Right atrium auricular region (tissue), 2 donors: ENCODE measurements at places on chromosomes 2 and 18.

DNA sequence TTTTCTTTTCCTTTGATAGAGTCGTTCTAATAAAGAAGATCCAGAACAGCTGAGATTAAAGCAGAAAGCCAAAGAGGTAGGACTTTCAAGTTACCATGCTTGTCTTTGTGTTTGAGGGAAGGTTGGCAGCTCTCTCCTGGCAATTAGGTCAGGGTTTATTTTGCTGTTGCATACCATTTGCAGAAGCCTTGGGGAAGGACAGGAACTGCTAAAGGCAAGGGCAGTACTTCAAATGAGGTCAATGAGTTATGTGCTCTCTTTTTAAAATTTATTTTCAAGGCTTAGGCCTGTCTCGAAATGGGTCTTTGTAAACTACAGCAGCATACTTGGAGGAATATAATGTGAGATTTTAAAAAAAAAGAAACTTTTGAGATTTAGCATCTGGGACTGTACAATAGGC, 108.9 kb downstream of the TAF4B start:
- peaks cover 19% of the 10 kb centered on the region for H3K4me1 ChIP-seq
- H3K4me3 ChIP-seq, result no peak overlapping the region
- no peak overlapping the region for H3K27ac ChIP-seq
- no peaks in the 10 kb centered on the region for H3K27me3 ChIP-seq

DNA sequence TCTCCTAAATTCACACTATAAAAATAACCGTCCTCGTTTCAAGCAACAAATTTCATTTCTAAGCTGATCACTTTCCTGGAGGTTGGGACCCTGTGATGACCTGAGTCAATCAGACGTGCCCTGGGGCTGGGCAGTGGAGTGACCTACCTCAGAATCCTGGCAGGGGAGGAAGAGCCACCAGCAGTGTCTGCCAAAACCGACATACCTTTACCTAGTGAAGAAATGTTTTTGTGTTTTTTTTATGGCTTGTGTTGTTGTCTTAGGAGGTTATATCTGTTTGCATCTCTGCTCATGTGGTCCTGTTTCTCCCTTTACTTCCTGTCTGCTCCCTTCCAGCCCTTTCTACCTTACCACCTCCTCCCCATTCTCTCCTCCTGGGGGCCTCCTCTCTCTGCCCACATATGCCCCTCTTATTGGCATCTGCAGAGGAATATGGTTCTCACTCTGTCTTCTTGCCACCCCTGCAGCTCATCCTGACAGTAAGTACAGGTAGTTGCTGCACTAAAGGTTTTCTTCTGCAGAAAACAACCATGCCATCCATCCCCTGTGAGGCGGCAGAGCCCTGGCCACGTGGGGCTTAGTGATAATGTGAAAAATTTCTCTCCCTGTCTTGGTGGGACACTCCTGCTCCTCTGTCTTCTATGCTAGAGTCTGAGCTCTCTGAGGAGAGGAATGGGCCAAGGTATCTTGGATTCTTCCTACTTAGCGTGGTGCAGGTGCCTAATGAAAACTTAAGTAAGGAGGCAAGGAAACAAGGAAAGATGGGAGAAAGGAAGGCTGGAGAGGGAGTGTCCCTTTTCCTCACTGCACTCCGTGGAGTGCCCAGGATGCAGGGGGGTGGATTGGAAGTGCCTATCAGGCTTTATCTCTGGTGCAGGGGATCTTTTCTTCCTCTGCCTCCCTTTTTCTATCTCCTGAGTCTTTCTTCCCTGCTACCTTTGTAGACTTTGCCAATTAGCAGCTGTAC, 15.4 kb downstream of the ACOXL start:
- DNase-seq, result no peak
- H3K27me3 ChIP-seq, result no peaks in the 10 kb centered on the region
- H3K36me3 ChIP-seq, result no peaks in the 10 kb centered on the region
- H3K4me1 ChIP-seq, result no peaks in the 10 kb centered on the region
- H3K27ac ChIP-seq, result no peak overlapping the region

GRCh38 chr2:86633155-86633651, 9.5 kb upstream of the RNF103 start:
- H3K4me3 ChIP-seq, result no peak overlapping the region
- peaks cover 18% of the 10 kb centered on the region for H3K4me1 ChIP-seq
- no peak for DNase-seq
- H3K36me3 ChIP-seq, result no peaks in the 10 kb centered on the region
- no peaks in the 10 kb centered on the region for H3K27me3 ChIP-seq

DNA sequence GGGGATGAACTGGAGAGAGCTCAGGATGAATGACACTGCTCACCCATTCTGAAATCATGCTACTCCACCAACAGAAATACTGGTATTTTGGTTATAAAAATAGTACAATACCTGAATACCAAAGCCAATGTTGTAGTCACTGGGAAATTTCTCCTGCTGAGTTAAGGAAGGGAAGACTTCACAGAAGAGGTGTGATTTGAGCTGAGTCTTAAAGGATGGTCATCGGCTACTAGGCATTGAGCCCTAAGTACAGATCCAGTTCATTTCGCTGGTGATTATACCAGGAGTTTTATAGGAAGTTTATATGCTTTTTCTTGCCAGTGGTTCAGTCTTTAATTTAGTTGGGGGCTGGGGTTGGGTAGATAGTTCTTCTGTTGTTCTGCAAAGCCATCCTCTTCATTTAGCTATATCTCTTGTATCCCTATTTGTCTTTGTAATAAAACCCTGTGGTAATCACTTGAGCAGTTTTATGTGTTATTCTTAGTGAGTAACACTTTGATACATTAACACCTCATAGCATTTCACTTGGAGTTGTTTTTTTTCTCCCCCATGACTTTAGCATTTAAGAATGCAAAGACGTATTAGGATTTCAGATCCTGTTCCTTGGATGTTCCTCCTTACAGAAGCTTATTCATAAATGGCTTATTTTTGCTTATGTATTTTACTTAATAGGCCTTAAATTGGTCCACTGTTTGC, 239.9 kb upstream of the FOSL2 start:
- no peak overlapping the region for H3K4me3 ChIP-seq
- DNase-seq, result no peak
- H3K27me3 ChIP-seq, result no peaks in the 10 kb centered on the region
- H3K4me1 ChIP-seq, result no peaks in the 10 kb centered on the region
- no peaks in the 10 kb centered on the region for H3K36me3 ChIP-seq

- no peak overlapping the region for H3K27ac ChIP-seq
- no peaks in the 10 kb centered on the region for H3K4me1 ChIP-seq
- no peak overlapping the region for H3K4me3 ChIP-seq
- no peaks in the 10 kb centered on the region for H3K27me3 ChIP-seq
Measured at GRCh38 chr2:205646680-205647079, 35.6 kb upstream of the NRP2 start.

- H3K27ac ChIP-seq, result no peak overlapping the region
- peaks cover 20% of the 10 kb centered on the region for H3K4me1 ChIP-seq
- DNase-seq, result no peak
- no peaks in the 10 kb centered on the region for H3K27me3 ChIP-seq
Measured at GRCh38 chr18:46770708-46771107, 13.9 kb upstream of the ST8SIA5 start.

DNA sequence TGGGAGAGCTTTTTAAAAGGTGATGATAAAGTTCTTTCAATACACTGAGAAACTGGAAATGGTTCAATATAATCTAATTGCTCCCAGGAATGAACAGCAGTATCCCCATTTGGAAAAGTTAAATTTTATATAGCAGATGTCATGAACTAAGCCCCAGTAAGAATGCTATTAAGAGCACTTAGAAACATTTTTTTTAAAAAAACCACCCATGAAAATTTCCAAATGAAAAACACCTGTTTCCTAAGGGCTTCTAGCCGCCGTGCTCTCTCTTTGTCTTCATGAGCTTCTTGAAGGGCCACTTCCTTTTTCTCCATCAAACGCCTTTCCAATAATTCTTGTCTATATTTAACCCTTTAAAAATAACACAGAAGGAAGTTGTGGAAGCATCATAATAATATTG, 77.0 kb downstream of the UPP2 start:
- H3K27ac ChIP-seq, result no peak overlapping the region
- H3K36me3 ChIP-seq, result no peaks in the 10 kb centered on the region
- no peak overlapping the region for H3K4me3 ChIP-seq
- H3K4me1 ChIP-seq, result no peaks in the 10 kb centered on the region
- H3K27me3 ChIP-seq, result no peaks in the 10 kb centered on the region

GRCh38 chr2:225122007-225122406, 79.7 kb upstream of the DOCK10 start:
- H3K4me1 ChIP-seq, result no peaks in the 10 kb centered on the region
- no peak overlapping the region for H3K27ac ChIP-seq
- no peak overlapping the region for H3K4me3 ChIP-seq
- H3K27me3 ChIP-seq, result no peaks in the 10 kb centered on the region
- no peaks in the 10 kb centered on the region for H3K36me3 ChIP-seq

GRCh38 chr18:5969989-5970403, 74.7 kb upstream of the TMEM200C start:
- peaks cover 14% of the 10 kb centered on the region for H3K4me1 ChIP-seq
- H3K27ac ChIP-seq, result no peak overlapping the region
- H3K4me3 ChIP-seq, result no peak overlapping the region

GRCh38 chr2:126902859-126903258, 4.2 kb downstream of the TEX51 start:
- DNase-seq, result peak; percentile 18
- no peaks in the 10 kb centered on the region for H3K4me1 ChIP-seq
- H3K36me3 ChIP-seq, result no peaks in the 10 kb centered on the region
- no peak overlapping the region for H3K4me3 ChIP-seq
- no peak overlapping the region for H3K27ac ChIP-seq

DNA sequence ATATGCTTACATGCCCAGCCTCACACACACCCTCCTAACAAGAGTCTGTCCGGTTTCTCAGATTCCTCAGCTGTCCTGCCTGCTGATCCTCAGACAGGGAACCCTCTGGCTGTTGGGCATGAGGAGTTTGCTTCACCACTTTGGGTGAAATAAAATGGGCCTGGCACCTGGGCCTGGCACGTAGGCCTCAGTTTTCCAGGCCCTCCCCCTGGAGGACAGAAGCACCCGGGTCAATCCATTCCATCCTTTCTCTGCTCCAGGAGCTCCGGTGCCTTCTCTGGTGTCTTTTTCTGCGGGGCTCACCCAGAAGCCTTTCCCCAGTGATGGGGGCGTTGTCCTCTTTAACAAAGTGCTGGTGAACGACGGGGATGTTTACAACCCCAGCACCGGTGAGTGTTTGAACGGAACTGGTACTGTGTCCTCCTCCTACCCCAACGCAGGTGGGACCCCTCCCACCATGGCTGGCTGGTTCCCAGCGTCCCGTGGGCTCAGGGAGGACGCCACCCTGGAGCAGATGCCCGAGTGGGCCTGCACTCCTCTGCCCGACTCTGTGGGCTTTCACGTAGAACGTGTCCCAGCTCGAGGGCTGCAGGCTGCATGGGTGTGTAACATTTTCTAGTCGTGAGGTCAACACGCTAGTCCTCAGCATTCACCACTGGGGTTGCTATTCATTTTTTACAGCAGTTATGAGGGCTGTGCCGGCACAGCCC, 62.8 kb downstream of the EMILIN2 start:
- no peaks in the 10 kb centered on the region for H3K4me1 ChIP-seq
- H3K27ac ChIP-seq, result no peak overlapping the region

DNA sequence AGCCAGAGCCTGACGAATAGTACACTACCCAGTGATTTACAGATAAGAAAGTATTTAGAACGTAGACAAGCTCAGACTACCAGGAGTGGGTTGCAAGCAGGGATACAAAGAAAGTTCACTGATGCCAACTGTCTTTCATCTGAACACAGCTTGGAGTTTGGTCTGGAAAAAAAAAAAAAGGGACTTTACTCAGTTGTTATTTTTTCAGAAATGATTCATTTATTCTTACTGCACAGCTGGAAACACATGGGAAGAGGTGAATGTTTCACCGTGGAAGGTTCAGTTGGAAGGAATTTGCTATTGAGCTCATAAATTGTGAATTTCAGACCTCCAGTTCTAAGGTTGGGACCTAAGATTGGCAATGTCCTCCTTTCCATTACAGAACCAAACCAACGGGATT, 259.7 kb downstream of the ETAA1 start:
- DNase-seq, result no peak
- H3K4me1 ChIP-seq, result no peaks in the 10 kb centered on the region
- no peak overlapping the region for H3K4me3 ChIP-seq
- no peaks in the 10 kb centered on the region for H3K36me3 ChIP-seq
- no peaks in the 10 kb centered on the region for H3K27me3 ChIP-seq

DNA sequence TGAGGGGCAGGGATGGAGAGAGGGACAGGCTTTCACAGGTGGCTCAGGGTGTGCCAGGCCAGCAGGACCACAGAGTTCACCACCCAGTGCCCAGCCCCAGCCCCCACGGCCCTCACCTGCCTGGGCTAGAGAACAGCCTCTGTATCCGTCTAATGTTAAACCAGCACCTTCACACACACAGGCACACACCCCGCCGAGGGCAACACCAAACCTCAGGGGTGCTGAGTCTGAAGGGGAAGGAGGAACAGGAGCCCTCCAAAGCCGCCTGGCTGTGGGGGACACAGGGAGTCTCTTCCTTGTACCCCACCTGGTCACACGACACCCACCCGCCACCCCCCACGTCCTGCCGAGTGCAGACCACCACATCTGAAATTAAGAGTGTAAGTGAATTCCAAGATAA, 205.8 kb upstream of the SALL3 start:
- H3K36me3 ChIP-seq, result no peaks in the 10 kb centered on the region
- no peaks in the 10 kb centered on the region for H3K4me1 ChIP-seq
- no peak overlapping the region for H3K27ac ChIP-seq
- no peaks in the 10 kb centered on the region for H3K27me3 ChIP-seq
- no peak overlapping the region for H3K4me3 ChIP-seq

DNA sequence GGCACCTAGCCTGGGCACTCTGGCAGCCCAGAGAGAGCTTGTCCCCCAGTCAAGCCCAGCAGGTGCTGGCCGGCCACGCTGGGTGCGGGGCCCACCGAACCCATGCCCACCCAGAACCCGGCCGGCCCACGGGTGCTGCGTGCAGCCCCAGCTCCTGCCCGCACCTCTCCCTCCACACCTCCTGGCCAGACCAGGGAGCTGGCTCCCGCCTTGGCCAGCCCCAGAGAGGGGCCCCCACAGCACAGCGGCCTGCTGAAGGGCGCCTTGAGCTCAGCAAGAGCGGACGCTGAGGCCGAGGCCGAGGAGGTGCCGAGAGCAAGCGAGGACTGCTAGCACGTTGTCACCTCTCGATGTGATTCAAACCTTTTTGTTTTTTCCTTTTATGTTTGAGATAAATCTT, 407.0 kb upstream of the KCNJ3 start:
- H3K36me3 ChIP-seq, result no peaks in the 10 kb centered on the region
- no peak for DNase-seq
- H3K4me1 ChIP-seq, result no peaks in the 10 kb centered on the region

DNA sequence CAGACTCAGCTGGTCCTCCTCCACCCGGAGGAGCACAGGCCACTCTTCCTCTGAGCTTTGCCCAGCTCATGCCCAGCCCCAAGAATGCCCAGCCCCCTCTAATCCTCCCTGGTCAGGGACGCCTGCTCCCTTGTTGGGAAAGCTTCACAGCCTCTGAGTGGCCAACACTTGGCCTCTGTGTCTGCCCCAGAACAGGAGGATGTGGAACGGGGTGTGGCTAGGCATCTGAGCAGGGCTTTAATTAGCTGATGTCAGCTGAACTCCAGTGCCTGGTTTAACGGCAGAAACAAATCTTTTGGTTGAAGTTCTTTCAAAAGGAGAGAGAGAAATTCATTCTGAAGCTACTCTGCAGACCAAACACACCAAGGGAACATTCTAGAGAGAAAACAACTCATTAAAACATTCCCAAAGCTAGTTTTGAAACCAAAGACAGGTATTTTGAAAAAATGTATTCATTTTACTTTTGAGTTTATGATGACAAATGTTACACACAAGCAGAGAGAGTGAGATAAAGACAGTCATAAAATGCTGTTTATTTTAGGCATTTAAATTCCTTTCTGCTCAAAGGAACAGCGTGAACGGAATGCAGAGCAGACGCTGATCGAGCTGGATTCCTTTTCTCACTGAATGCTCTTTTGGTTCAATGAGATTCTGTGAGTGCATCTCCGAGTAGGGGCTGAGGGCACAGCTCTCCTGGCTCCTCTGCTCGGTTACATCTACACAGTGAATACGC, 63.8 kb downstream of the RTP5 start:
- H3K4me3 ChIP-seq, result no peak overlapping the region
- no peaks in the 10 kb centered on the region for H3K36me3 ChIP-seq
- no peaks in the 10 kb centered on the region for H3K4me1 ChIP-seq
- H3K27ac ChIP-seq, result no peak overlapping the region
- no peak for DNase-seq
